ENCODE measurements at places on chromosomes 7 and 10. TPM values are rescaled to one million over a fixed set of nuclear protein-coding genes. Genes with fewer than 3 reads are reported as not detected.

UNC5B gene
- polyA plus RNA-seq: 41.4 TPM

MRC1 gene
- polyA plus RNA-seq: 8.9 TPM

NRBF2 gene
- 24.0 TPM for polyA plus RNA-seq

GRCh38 chr7:48108959-48109847, 20.1 kb downstream of the UPP1 start:
- DNase-seq: no peak

GRCh38 chr10:76428551-76429367, 997.3 kb downstream of the LRMDA start:
- no peak for DNase-seq

- no peak for DNase-seq
Measured at GRCh38 chr10:4385231-4385870, 440.7 kb upstream of the AKR1E2 start.

- no peak for DNase-seq
Measured at GRCh38 chr7:12369072-12369471, 34.6 kb downstream of the VWDE start.

Measured in renal pelvis (tissue), 12 donors.